Right atrium auricular region (tissue), 2 donors: ENCODE measurements at places on chromosomes 12 and 14. TPM values are rescaled to one million over a fixed set of nuclear protein-coding genes. Genes with fewer than 3 reads are reported as not detected.

GRCh38 chr14:101288436-101289229 is 272.7 kb upstream of the DIO3 start:
- no peaks in the 10 kb centered on the region for H3K4me1 ChIP-seq
- no peak overlapping the region for H3K27ac ChIP-seq
- DNase-seq, result no peak

DNA sequence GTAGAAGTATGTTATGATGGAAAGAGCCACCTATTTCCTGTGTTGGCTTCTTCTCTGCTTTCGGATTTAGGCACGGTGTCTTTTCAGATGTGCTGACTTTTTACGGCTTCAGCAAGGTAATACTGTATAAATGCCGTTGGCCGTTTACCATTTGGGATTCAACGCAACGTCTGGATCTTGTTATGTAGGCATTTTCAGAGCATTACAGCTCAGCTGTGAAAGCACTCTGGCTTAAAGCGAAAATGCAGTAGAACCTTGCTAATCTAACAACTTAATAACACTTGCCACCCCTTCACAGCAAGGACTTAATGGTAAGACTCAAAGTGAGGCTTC is 229.9 kb downstream of the EFCAB11 start:
- H3K36me3 ChIP-seq, result no peaks in the 10 kb centered on the region
- no peaks in the 10 kb centered on the region for H3K4me1 ChIP-seq
- H3K27me3 ChIP-seq, result no peaks in the 10 kb centered on the region
- DNase-seq, result no peak
- no peak overlapping the region for H3K4me3 ChIP-seq
- no peak overlapping the region for H3K27ac ChIP-seq

GRCh38 chr12:53738406-53739213 is 11.4 kb upstream of the CALCOCO1 start:
- H3K4me1 ChIP-seq, result peaks cover 25% of the 10 kb centered on the region
- DNase-seq, result no peak
- H3K36me3 ChIP-seq, result no peaks in the 10 kb centered on the region
- H3K27ac ChIP-seq, result no peak overlapping the region
- no peaks in the 10 kb centered on the region for H3K27me3 ChIP-seq

DNA sequence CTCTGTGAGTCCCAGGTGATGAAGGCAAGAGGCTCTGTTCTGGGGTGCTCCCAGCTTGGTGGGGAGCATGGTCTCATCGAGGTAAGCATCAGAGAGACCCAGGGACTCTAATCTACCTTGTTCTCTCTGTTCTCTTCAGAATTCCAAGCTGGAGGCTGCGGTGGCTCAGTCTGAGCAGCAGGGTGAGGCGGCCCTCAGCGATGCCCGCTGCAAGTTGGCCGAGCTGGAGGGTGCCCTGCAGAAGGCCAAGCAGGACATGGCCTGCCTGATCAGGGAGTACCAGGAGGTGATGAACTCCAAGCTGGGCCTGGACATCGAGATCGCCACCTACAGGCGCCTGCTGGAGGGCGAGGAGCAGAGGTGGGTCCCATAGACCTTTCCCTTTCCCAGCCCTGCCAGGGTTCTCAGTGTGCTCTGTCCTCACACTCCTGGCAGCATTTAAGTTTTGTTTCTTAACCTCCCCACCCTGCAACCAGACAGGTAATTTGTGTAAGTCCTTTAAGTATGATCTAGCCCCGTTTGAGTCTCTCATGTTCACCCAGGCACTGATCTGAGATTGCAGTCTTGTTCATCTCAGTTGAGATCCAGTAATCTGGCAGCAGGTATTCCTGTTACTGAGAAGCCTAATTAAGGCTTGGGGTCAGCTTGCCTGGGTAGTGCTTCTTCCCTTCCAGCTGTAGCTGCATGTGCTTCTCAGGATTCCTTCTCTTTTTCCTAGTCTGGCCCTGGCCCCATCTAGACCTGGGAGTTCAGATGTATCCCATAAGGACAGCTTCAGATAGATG is 14.8 kb upstream of the KRT81 start:
- H3K27ac ChIP-seq, result no peak overlapping the region
- no peak overlapping the region for H3K4me3 ChIP-seq
- no peaks in the 10 kb centered on the region for H3K27me3 ChIP-seq
- H3K4me1 ChIP-seq, result no peaks in the 10 kb centered on the region
- DNase-seq, result no peak

GRCh38 chr12:29333178-29333577 is 47.8 kb downstream of the ERGIC2 start:
- H3K27me3 ChIP-seq, result no peaks in the 10 kb centered on the region
- H3K4me1 ChIP-seq, result peaks cover 3% of the 10 kb centered on the region
- H3K36me3 ChIP-seq, result no peaks in the 10 kb centered on the region
- no peak overlapping the region for H3K27ac ChIP-seq

GRCh38 chr12:48758737-48759136 is 30.2 kb downstream of the ADCY6 start:
- DNase-seq, result no peak
- H3K4me3 ChIP-seq, result no peak overlapping the region
- H3K27ac ChIP-seq, result no peak overlapping the region
- no peaks in the 10 kb centered on the region for H3K4me1 ChIP-seq

DNA sequence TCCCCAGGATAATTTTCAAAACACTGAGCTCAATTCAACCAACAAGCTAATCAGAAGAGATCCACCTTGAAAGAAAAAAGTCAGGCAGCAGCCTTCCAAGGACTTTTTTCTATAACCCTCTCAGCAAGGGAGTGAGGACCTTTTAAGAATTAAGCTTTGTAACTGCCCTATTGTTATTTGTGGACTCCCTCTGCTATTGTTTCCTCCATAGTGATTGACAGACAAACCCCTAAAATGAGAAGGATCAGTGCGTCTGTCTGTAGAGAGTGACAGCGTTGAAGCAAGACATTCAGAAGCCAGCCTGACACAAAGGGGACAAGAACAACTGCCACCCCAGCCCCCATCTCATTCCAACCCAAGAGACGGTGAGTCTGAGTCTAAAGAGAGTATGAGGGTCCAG is 30.3 kb upstream of the BTG1 start:
- peaks cover 9% of the 10 kb centered on the region for H3K4me1 ChIP-seq
- DNase-seq, result no peak
- H3K27ac ChIP-seq, result no peak overlapping the region
- no peaks in the 10 kb centered on the region for H3K36me3 ChIP-seq
- no peak overlapping the region for H3K4me3 ChIP-seq

DNA sequence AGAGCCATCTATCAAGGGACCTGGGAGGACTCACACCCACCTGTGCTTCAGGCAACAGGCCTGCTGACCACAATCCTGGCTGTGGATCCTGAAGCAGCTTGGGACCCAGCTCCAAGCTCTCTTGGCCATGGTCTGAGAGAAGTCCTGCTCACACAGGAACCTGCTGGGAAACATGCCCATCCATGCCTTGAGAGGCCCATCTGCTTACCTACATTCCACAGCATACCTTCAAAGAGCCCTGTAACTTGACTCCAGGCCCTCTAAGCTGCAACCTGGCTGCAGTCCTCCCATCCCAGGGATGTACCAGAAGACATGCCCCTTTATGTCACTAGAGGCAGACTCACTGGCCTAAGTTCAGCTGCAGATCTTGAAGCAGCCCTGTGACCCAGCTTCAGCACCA is 61.7 kb upstream of the AMIGO2 start:
- no peak overlapping the region for H3K4me3 ChIP-seq
- H3K36me3 ChIP-seq, result no peaks in the 10 kb centered on the region
- no peak overlapping the region for H3K27ac ChIP-seq
- no peaks in the 10 kb centered on the region for H3K27me3 ChIP-seq

GRCh38 chr12:79778802-79779448 is 88.2 kb upstream of the PAWR start:
- no peak overlapping the region for H3K27ac ChIP-seq
- no peak for DNase-seq
- no peak overlapping the region for H3K4me3 ChIP-seq
- H3K4me1 ChIP-seq, result no peaks in the 10 kb centered on the region
- H3K27me3 ChIP-seq, result no peaks in the 10 kb centered on the region

DNA sequence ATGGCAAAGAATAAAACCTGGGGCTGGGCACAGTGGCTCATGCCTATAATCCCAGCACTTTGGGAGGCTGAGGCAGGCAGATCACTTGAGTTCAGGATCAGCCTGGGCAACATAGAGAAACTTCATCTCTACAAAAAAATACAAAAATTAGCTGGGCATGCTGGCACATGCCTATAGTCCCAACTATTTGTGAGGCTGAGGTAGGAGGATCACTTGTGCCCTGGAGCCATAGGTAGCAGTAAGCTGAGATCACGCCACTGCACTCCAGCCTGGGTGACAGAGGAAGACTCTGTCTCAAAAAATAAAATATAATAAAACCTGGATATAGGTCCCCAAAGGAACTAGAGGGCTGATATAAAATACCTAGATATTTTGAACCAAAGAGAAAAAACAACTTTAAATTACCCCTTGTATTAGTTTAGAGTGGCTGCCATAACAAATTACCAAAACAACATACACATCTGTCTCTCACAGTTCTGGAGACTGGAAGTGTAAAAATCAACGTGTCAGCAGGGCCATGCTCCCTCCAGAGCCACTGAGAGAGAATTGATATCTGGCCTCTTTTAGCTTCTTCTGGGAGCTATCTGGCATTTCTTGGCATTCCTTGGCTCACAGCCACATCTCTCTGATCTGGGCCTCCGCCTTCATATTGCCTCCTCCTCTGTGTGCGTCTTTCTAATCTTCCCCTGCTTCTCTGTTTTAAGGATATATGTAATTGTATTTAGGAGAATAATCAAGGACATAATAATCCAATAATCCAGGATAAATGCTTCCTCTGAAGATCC is 47.9 kb upstream of the ATF7IP start:
- no peaks in the 10 kb centered on the region for H3K36me3 ChIP-seq
- H3K4me3 ChIP-seq, result no peak overlapping the region
- H3K27me3 ChIP-seq, result no peaks in the 10 kb centered on the region
- no peak overlapping the region for H3K27ac ChIP-seq

- H3K27ac ChIP-seq, result no peak overlapping the region
- peak; percentile 72 for DNase-seq
- no peaks in the 10 kb centered on the region for H3K27me3 ChIP-seq
- no peaks in the 10 kb centered on the region for H3K4me1 ChIP-seq
- no peak overlapping the region for H3K4me3 ChIP-seq
- no peaks in the 10 kb centered on the region for H3K36me3 ChIP-seq
Measured at GRCh38 chr14:69593018-69593677, 18.2 kb upstream of the SUSD6 start.

DNA sequence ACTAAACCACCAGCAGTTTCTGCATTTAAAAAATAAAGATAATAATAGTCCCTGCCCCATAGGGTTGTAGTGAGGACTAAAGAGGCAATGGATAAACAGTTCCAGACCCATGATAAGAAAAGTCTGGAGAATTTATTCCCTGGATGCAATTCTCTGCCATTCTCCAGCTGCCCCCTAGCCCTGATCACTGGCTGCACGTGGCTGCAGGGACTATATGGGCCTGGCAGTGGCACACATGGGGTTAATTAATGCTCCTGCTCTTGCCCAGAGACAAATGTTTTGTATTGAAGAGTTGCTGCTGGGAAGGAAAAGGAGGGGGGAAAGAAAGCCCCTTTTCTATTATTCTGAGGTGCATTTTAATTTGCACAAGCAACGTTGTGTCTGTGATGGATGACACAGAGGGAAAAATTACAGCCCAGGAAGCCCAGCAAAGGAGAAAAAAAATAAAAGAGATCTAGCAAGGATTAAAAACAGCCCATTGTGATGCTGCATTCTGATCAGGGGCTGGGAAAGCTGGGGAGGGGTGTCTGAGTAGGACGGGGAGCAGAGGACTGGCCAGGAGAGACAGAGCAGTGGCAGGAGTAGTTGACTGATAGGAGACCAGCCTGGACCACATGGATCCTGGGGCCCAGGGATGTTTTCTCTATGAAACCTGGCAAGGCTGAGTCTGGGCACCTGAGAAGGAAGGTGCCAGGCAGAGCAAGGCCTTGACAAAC is 149.3 kb downstream of the ESRRB start:
- H3K27me3 ChIP-seq, result no peaks in the 10 kb centered on the region
- no peak for DNase-seq
- H3K4me3 ChIP-seq, result no peak overlapping the region
- no peaks in the 10 kb centered on the region for H3K4me1 ChIP-seq
- H3K27ac ChIP-seq, result no peak overlapping the region

DNA sequence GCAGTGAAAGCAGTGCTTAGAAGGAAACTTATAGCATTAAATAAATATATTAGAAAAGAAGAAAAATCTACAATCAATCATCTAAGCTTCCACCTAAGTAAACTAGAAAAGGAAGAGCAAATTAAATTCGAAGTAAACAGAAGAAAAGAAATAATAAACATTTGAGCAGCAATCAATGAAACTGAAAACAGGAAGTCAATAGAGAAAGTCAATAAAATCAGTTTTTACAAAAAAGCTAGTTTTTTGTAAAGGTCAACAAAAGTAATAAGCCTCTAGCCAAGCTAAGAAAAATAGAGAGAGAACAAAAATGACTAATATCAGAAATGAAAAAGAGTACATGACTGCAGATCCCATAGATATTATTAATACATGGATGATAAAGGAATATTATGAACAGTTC is 34.2 kb upstream of the KTN1 start:
- H3K27me3 ChIP-seq, result no peaks in the 10 kb centered on the region
- H3K27ac ChIP-seq, result no peak overlapping the region
- no peak overlapping the region for H3K4me3 ChIP-seq
- no peaks in the 10 kb centered on the region for H3K4me1 ChIP-seq
- DNase-seq, result no peak

DNA sequence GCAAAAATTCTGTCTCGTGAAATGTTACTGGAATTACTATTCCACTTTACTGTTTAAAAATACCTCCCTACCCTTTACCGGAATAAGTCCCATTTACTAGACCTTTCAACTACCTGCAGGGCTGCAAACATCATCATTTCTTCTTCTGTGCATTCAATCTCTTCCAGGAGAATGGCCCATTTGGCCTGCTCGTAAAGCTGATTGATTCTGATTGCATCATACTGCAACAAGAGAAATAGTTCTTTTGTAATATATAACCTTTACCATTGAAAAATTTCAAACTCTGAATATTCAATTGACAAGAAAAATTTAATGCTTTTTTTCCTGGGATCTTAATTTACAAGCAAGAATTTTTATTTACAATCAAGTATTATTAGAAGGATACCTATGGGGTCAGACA is 72.4 kb downstream of the FERMT2 start:
- no peak for DNase-seq
- H3K4me1 ChIP-seq, result peaks cover 33% of the 10 kb centered on the region
- H3K27me3 ChIP-seq, result no peaks in the 10 kb centered on the region
- no peak overlapping the region for H3K4me3 ChIP-seq

The HOXC12 gene
- not detected for total RNA-seq

The SEL1L gene
- 32.9 TPM for total RNA-seq

The PLBD1 gene
- total RNA-seq, result 21.5 TPM

The GALNT6 gene
- 2.8 TPM for total RNA-seq

The KRT75 gene
- not detected for total RNA-seq

The LRFN5 gene
- total RNA-seq, result 0.26 TPM

The GPRC5D gene
- total RNA-seq, result not detected

The IKZF4 gene
- total RNA-seq, result 2.6 TPM

The NACA gene
- 529 TPM for total RNA-seq

The MORN3 gene
- total RNA-seq, result 0.35 TPM
